NCI-H1417 treated with DMSO at 0.1 percent for 48 hours (cell line): ENCODE measurements at places on chromosomes 5 and 9.

GRCh38 chr5:77208507-77209163 lies 1.8 kb upstream of the PDE8B start:
- no peak for DNase-seq

DNA sequence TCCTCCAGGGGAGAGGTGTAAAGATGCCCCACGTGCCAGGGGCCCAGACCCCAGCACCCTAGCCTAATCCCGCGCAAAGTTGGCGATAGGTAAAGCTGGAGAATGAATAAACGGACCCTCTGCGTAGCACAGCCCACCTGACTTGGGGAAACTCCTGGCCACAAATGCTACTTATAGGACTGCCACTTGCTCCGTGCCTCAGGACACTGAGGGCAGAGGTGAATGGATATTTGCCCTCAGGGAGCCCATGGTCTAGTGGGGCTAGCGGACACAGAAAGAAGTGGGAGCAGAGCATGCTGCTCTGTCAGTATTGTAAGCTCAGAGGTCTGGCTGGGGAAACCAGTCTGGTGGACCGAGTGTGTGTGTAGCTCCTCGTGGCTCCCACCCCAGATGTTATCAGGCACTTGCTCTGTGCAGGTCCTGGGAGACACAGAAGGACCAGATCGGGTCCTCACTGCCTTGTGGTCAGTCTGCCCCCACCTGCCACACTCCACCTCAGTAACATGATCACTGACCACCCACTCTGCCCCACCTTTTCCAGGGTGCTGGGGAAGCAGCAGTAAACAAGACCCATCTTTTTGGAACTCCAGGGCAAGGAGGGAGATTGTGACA lies 841 bp downstream of the GRK6 start:
- no peak for DNase-seq

DNA sequence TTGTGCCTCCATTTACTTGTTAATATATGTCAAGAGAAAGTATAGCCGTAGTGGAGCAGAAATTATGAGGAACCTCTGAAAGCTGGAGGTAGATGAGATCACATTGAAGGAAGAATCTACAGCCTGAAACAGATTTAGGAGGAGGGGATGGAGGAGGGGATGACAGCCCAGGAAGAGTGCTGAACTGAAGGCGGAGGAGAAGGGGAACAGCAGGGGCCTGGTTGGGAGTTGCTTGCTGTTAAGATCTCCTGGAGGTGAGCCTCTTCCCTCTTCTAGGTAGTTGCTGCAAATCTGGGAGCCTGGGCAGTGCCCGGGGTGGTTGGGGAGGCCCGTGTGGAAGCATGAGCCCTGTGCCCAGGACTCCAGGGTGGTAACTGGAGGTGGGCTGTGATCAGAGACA lies 111.8 kb upstream of the SEMA6A start:
- no peak for DNase-seq

GRCh38 chr9:80218328-80218727 lies 646.6 kb downstream of the TLE4 start:
- no peak for DNase-seq
